Tibial nerve (tissue), 4 donors: ENCODE measurements at places on chromosomes 16 and 17. TPM values are rescaled to one million over a fixed set of nuclear protein-coding genes. Genes with fewer than 3 reads are reported as not detected.

DNA sequence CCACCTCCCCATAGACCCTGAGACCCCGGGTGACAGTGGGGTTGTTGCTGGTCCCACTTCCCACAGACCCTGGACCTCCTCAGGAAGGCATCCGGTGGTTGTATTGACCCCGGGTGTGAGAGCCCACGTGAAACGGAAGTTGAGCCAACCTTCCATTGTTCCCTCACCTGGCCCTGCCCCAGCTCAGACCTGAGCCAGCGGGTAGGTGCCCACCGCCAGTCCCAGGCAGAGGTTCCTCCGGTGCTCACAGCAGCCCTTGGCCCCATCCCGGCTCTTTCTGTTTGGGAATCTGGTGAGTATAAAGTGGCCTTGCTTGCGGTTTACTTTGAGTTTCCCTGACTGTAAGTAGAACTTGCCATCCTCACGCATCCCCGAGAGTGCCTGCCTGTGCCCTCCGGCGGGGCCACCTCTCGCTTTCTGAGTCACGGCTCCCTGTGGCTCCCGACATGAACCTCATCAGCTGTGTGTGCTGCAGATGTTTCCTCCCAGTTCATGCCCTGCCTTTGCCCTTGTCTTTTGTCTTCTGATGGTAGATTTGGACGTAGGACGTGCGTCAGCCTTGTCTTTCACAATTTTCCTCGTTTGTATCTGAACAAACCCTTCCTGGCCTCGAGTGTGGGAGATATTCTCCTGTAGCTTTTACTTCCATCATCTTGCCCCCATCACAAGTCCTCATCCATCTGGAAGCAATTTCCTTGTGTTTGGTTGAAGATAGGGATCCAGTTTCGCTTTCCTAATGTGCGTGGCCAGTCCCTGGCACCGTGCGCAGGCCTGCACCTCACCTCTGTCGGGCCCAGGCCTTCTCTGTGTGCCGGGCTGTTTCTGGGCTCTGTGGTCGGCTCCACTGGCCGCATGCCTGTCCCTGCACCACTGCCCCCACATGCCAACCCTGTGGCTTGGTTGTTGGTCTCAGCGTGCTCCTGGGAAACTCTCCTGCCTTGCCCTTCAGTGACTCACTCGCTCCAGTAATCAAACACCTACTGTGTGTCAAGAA lies 76.0 kb downstream of the METRNL start:
- no peak for DNase-seq

DNA sequence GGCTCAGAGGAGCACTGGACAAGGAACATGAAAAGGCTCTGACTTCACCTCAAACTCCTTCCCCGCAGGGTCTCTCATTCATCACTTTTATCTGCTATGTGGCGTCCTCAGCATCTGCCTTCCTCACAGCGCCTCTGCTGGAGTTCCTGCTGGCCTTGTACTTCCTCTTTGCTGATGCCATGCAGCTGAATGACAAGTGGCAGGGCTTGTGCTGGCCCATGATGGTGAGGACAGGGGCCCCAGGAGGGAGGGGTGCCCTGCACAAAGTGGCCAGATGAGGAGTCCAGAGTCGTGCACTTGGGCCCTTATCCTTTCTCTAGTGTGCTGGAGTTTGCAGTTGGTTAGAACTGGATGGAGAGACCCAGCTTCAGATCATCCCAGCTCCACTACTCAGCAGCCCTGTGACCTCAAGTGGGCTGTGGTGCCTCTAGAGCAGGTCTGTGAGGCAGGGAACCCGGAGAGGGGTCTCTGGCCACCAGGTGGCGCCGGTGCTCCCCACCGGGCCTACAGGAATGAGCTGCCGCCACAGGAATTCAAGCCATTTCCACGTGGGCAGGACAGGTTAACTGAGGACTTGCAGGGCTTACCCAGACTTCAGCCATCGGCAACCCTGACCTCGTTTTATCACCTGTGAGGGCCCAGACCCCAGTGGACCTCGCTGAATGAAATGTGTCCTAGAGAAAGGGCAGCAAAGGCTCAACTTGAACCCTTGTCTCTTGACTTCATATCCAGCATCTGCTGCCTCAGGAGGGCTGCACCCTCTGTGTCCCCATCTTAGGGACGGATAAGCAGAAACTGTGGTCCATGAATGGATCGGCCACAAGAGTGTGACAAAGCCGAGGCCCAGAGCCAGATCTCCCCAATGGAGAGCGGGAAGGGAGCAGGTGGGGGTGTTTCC lies 4.0 kb downstream of the CMTM3 start:
- DNase-seq: peak; percentile 72

GRCh38 chr17:72373910-72374741 lies 253.3 kb downstream of the SOX9 start:
- no peak for DNase-seq

Gene CES3
- 0.30 TPM for total RNA-seq

DNA sequence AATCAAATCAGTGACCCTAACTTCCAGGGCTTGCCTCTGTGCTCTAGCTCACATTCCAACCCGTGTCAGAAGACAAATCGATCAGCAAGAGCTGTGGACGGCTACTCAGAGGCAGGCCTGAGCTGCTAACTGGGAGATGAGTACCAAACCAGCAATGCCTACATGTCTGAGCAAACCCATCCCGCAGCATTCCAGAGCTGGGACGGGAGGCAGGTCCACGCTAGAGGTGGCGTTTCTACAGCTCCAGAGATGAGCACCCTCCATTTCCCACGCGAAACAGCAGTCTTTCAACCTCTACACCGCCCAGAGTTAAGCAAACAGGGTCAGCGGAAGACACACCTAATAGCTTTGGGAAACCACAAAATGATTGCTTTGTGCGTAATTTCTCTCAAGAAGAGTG lies 6.5 kb downstream of the NXN start:
- no peak for DNase-seq
